ENCODE measurements at places on chromosomes 3 and 15. TPM values are rescaled to one million over a fixed set of nuclear protein-coding genes. Genes with fewer than 3 reads are reported as not detected.

DNA sequence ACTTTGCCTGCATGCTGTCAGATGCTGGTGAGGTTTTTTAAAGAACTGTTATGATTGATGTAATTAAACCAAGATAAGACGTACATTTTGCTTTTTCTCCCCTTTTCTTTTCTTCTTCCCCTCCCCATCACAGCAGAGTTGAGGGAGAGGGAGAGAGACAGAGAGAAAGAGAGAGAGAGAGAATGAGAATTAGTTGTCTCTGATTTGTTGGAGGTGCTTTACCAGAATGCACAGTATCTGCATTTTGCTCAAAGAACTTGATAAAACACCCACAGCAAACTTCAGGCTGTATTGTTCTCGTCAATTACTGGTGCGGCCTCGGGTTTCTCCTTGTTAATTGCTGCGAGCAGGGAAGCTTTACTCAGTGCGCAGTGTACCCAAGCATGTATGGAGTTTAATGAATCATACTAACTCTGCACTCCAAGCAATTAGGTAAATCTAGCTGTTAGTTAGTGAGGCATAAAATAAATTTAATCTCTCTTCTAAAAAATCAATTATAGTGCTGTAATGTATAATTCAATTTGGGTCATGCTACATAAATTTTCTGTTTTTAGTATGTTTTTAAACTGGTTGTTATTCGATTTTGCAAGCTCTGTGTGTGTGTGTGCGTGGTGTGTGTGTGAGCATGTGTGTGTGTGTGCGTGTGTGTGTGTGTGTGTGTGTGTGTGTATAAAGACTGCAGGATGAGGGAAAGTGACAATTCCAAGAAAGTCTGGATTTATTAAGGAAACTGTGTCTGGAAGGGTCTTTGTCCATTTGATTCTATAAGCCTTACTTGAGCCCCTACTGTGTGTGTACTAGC is 273.4 kb downstream of the TLE3 start:
- DNase-seq: no peak

DNA sequence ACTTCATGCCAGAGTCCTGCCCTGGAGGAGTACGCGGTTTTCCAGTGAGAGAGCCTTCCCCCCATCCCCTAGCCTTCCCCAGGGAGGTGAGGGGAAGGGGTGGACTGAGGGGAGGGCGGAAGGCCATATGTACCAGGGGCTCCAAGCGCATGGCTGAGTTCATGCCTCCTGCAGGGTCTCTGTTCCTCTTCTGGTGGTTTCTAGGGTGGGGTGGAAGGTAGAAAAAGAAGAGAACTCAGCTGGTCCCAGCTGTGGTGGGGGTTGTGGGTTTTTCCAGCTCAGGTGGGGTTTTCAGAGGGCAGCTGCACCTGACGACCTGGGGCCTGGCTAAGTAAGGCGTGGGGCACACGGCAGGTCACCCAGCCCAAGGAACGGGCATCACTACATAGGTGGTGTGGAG is 10.7 kb upstream of the IQSEC1 start:
- no peak for DNase-seq

- no peak for DNase-seq
Observed at GRCh38 chr15:100055821-100056220, 286.0 kb downstream of the ADAMTS17 start.

- DNase-seq: no peak
Observed at GRCh38 chr3:155528579-155528978, 216.3 kb downstream of the PLCH1 start.

DNA sequence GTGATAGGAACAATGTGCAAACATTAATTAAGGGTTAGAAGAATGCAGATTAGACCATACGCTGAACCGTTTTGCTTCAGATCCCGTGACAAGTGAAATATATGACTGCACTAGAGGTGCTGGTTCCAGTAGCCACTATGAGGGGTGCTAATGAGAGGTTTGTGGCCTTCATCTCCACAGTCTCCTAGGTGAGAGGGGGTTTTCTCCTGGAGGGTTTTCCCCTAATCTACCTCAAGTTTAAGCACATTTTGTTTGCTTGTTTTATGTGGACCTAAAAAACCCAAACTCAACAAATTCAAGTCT is 13.7 kb upstream of the SHF start:
- DNase-seq: no peak

GRCh38 chr15:101499863-101500713 is 10.6 kb upstream of the PCSK6 start:
- no peak for DNase-seq

Gene WHAMM
- 8.0 TPM for total RNA-seq

Gene EIF4G1
- 574 TPM for total RNA-seq

Measured in dermis blood vessel endothelial cell (primary cell).